ENCODE measurements at places on chromosomes 3 and 15. TPM values are rescaled to one million over a fixed set of nuclear protein-coding genes. Genes with fewer than 3 reads are reported as not detected.

The COL6A5 gene
- not detected for total RNA-seq

The CFAP20DC gene
- total RNA-seq = 1.9 TPM

The SLC27A2 gene
- total RNA-seq = 22.9 TPM

The SPATA12 gene
- 0.43 TPM for total RNA-seq

The PLA2G4D gene
- not detected for total RNA-seq

The ZNF385D gene
- 25.8 TPM for total RNA-seq

The IQCF5 gene
- not detected for total RNA-seq

The CCR8 gene
- total RNA-seq = not detected

The TRPM1 gene
- not detected for total RNA-seq

The EFCAB12 gene
- total RNA-seq = 4.9 TPM

The ONECUT1 gene
- 184 TPM for total RNA-seq

The EPHA6 gene
- total RNA-seq = 2.4 TPM

The DUOXA2 gene
- total RNA-seq = 87.1 TPM

The BCHE gene
- 4.0 TPM for total RNA-seq

The ASB14 gene
- not detected for total RNA-seq

The STRIT1 gene
- total RNA-seq = 0.72 TPM

The MFGE8 gene
- 111 TPM for total RNA-seq

The GREM1 gene
- 293 TPM for total RNA-seq

The EPHB3 gene
- 10.2 TPM for total RNA-seq

The PRRT3 gene
- total RNA-seq = 6.1 TPM

The PAQR5 gene
- 20.5 TPM for total RNA-seq

The FBXW12 gene
- total RNA-seq = not detected

The TMEM266 gene
- total RNA-seq = 0.26 TPM

The XCR1 gene
- total RNA-seq = 0.66 TPM

The SAMMSON gene
- total RNA-seq = not detected

The LXN gene
- total RNA-seq = 17.0 TPM

The CYP1A2 gene
- total RNA-seq = 0.14 TPM

The GOLGA8M gene
- total RNA-seq = 2.8 TPM

The SLC28A2 gene
- 86.6 TPM for total RNA-seq

The ABHD17C gene
- total RNA-seq = 11.2 TPM

The HPS3 gene
- total RNA-seq = 26.8 TPM

The ZNF621 gene
- total RNA-seq = 18.9 TPM

The ZNF770 gene
- total RNA-seq = 26.0 TPM

The GMPPB gene
- 51.9 TPM for total RNA-seq

The CNTN4 gene
- 5.2 TPM for total RNA-seq

The GOLGA8G gene
- not detected for total RNA-seq

The KBTBD13 gene
- not detected for total RNA-seq

The LEKR1 gene
- 2.2 TPM for total RNA-seq
